ENCODE measurements at places on chromosomes 7 and 10.

GRCh38 chr7:70457482-70457881 is 674.5 kb upstream of the GALNT17 start:
- DNase-seq, result no peak

DNA sequence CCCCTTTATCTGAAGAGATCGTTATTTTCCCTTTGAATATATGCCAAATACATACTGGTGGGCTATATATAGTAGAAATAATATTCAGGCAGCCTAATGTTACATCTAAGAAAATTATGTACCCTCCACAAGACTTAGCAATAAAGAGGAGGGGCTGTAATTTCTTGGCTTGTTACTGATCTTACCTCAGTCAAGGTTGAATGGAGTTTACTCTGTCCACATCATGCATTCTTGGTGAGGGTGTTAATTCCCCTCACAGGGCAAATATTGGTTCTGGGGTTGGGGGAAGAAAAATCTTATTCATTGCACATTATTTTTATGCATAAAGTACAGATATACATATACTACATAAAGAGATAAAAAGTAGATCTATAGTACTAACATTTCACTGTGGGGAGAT is 145.8 kb upstream of the ANK3 start:
- no peak for DNase-seq

DNA sequence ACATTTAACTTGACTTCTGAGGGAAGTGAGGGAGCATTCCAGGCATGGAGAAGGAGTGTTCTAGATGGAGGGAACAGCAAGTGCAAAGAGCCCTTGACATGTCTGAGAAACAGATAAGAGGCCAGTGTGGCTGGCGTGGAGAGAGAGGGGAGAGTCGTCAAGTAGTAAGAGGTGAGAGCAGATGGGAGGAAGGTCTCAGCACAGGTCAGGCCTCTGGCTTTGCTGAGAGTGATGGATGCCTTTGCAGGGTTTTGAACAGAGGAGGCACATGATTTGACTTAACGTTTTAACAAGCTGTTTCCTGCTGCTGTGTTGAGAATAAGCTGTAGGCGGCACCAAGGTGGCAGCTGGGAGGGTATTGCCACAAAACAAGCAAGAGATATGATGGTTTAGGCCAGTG is 97.2 kb downstream of the KAT6B start:
- no peak for DNase-seq

DNA sequence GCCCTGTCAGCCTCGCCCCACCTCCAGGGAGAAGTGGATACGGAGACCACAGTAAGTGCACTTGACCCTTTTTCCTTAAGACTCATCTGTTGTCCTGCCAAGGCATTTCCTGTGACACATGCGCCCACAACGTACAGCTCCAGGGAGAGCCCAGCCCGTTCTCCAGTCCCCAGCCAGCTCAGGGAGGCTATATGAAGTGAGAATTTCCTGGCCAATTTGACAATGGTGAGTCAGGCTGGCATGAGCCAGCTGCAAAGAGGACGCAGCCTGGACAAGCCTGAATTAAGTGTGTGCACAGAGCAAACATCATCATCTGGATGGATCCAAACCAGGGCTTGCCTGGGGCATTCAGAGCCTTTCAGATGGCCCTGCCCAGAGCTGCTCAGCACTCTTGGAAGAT is 244.8 kb downstream of the KCNMA1 start:
- DNase-seq, result no peak

DNA sequence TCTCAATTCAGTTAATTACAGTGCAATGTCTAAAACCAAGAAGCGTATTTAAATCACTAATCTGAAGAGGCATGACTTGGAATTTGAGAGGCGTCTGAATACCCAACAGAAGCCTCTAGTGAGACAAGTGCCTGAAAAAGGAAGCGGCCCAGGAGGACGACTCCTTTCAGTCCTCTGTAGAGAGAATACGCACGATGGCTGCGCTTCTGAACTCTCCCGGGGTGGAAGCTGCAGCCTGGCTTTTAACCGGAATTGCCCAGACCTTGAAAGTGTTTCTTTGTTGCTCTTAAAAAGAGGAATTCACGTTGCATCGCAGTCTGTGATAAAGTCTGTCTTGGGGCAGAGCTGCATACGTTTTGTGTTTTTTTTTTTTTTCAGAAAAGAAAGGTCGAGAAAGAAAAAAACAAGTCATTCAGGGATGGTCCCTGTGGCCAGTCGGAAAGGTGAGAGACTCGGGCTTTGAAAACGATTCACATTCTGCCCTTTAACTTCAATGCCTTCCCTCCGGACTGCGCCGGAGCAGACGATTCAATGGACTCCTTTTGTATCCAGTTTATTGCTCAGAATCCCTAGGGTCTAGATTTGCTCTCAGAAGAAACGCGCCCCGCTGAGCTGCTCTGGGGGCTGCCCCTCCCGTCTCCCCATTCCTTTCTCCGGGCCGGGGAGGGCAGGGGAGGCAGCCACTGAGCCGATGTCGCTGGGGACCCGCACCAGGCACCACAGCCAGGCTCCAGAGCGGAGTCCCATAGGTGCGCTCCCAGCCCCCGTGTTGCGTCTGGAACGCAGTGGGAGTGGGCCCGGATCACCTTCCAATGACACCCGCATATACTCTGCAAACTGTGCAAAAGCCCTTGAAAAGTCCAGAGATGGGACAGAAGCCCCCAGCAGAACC is 994 bp upstream of the PTF1A start:
- no peak for DNase-seq

GRCh38 chr10:127000598-127000997 is 95.4 kb downstream of the DOCK1 start:
- DNase-seq, result no peak

DNA sequence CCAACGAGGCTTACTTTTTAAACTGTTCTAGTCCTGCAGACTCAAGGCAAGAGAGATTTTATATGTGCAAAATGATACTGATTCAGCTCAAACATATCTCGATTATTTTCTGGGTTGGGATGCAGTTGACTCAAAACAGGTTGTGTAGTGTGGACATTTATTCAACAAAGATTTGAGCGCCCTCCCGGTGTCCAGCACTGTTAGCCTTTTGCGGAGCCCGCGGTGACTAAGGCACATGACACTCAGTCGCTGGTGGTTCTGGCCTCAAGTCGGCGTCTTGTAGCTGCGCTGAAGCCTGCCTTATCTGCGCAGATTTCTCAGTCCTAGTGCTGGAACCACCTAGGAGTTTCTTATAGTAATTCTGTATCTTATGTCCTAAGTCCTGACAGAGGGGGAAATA is 938 bp upstream of the CADPS2 start:
- DNase-seq, result no peak

- no peak for DNase-seq
Observed at GRCh38 chr10:97338041-97338440, 3.5 kb upstream of the FRAT2 start.

- no peak for DNase-seq
Observed at GRCh38 chr7:30301751-30302150, 17.4 kb downstream of the ZNRF2 start.

GRCh38 chr7:92808635-92809034 is 27.7 kb downstream of the CDK6 start:
- DNase-seq, result no peak

All from activated T-cell treated with anti-CD3 and anti-CD28 coated beads for 24 hours (primary cell).